ENCODE measurements at places on chromosomes 11 and 22.
A peak's percentile ranks its signal among the peaks of the same experiment; 100 is the strongest.

DNA sequence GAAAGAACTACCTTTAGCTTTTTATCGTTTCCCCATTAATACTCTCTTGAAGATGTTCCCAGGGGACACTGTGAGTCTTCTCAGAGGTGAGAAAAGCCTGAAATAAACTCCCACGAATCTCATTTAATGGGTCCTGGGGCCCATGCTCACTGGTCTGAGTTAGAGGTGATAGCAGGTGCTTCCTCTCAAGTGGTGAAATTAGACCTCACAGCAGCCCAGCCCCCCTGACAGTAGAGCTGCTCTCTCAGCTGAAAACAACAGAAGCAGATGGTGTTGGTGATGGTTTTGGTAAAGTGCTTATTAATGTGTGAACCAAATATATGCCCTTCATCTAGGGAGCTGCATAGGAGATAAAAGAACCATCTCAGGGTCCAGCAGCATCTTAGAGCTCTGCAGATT lies 76.8 kb upstream of the VPREB1 start:
- no peak for DNase-seq

- no peak for DNase-seq
Observed at GRCh38 chr11:67541198-67541597, 18.0 kb upstream of the CABP2 start.

GRCh38 chr22:32758866-32759385 lies 42.6 kb upstream of the TIMP3 start:
- DNase-seq, result peak; percentile 9

GRCh38 chr11:69383372-69384250 lies 89.7 kb downstream of the MYEOV start:
- DNase-seq, result no peak

DNA sequence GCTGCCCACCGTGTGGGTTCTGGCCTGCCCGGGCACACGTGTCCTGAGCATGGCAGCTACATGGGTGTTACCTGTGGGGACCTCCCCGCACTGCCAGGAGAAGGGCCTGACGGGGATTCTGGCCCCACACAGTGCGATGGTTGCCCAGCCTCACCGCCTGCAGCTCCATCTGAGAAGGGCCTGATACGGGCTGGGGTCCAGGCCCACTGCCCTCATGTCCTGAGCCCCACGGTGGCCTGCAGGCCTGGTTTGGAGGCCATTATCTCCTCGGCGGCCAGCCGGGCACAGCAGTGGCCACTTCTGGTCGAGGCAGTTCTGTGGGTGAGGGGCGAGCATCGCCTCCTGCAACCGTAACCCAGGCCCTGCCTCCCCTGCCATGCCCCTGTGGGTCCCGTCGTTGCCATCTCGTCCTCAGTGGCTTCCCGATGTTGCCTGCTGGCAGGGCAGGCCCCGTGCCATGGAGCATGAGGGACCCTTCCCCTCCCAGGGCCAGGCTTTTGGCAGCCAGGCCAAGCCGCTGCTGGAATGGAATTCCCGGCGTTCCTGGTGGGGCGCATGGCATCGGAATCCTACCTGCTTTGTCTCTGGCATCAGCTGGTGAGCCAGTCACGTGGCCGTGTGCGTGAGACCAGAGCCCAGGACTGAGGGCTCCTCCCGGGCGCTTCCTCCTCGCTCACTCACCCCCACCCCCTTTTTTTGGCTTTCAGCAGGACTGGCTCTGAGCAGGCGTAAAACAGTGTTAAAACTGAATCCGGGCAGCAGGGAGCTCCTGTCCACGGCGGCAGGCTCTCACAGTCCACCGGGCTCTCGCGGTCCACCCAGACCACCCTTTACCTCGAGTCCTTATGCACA lies 71.9 kb upstream of the PPARA start:
- no peak for DNase-seq
